ENCODE measurements at places on chromosomes 6 and 20. TPM values are rescaled to one million over a fixed set of nuclear protein-coding genes. Genes with fewer than 3 reads are reported as not detected.

OR12D3 gene
- not detected for total RNA-seq

BACH2 gene
- 0.67 TPM for total RNA-seq

HDDC2 gene
- total RNA-seq, result 103 TPM

MEP1A gene
- not detected for total RNA-seq

CNR1 gene
- 2.0 TPM for total RNA-seq

FILIP1 gene
- 0.40 TPM for total RNA-seq

SERINC1 gene
- total RNA-seq, result 69.3 TPM

BHLHE23 gene
- total RNA-seq, result not detected

FRMD1 gene
- 0.05 TPM for total RNA-seq

RIMS4 gene
- 2.4 TPM for total RNA-seq

OXT gene
- total RNA-seq, result not detected

KIF25 gene
- total RNA-seq, result 0.23 TPM

ATP9A gene
- 20.0 TPM for total RNA-seq

SLC52A3 gene
- 0.60 TPM for total RNA-seq

PGC gene
- total RNA-seq, result 0.14 TPM

SLPI gene
- total RNA-seq, result 11.9 TPM

GTSF1L gene
- total RNA-seq, result not detected

LPA gene
- total RNA-seq, result 0.21 TPM

ZC2HC1B gene
- total RNA-seq, result not detected

WDR46 gene
- total RNA-seq, result 56.2 TPM

Measured in A549 treated with dexamethasone at 1 μM for 4 hours (cell line).